ENCODE measurements at places on chromosomes 13 and 19.

GRCh38 chr19:39509233-39509632 lies 5.7 kb upstream of the SELENOV start:
- no peak for DNase-seq

DNA sequence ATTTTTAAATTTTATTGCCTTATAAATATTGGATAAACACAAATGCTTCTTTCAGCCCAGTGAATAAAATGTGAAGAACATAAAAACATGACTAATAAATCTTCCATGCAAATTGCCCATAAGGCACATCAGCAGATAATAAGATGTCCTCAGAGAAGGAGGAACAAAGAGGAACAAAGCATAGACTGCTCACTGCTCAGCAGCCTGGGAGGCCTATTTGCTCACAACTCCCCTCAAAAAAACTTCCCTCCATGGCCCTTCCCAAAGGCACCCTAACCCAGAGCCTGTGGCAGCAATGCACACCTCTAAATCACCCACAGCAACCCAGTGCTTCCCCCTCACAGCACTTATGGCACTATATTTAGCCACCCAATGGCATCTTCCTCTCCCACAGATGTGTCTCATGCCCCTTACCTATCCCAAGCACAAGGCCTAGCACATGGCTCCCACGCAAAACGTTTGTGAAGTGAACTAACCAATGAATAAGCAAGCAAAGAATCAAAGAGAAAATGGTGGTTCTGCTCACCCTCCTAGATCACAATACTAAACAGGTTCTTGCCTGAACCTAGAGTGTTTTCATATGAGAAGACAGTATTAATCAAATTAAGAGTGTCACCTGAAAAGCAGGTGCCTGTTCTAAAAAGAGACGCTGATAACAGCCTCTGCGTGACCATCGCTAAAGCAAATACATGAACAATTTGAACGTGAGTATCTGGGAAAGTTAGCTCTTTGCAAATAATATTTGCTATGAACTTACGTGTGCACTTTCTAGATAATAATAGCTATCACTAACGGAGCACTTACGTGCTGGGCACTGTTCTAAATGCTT lies 96.9 kb downstream of the TBC1D4 start:
- no peak for DNase-seq

GRCh38 chr19:5949792-5950305 lies 28.1 kb downstream of the RANBP3 start:
- no peak for DNase-seq

GRCh38 chr13:104798486-104798885 lies 1732.3 kb upstream of the SLC10A2 start:
- DNase-seq: no peak

DNA sequence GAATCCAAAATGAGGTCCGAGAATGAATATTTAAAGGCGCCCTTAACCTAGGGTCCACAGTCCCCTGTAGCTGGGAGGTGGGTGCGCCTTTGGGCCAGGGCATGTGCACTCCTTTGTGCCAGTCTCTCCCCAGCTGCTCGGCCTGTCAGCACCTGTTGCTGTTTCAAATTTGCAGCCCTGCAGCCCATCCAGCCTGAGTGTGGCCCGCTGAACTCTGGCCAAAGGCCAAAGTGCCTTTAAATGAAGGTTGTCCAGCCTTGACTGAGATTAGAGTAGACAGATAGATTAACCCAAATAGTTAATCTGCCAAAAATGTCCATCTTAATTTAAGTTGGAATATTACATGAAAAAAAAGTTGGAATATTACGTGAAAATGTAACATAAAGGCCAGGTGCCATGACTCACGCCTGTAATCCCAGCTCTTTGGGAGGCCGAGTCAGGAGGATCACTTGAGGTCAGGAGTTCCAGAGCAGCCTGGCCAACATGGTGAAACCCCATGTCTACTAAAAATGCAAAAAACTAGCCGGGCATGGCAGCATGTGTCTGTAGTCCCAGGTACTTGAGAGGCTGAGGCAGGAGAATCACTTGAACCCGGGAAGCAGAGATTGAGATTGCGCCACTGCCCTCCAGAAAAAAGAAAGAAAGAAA lies 25.3 kb downstream of the TPT1 start:
- no peak for DNase-seq

- no peak for DNase-seq
These were observed 254.2 kb downstream of the ITGBL1 start for GRCh38 chr13:101706651-101707050.

GRCh38 chr19:472005-472858 lies 11.4 kb upstream of the SHC2 start:
- DNase-seq: no peak

DNA sequence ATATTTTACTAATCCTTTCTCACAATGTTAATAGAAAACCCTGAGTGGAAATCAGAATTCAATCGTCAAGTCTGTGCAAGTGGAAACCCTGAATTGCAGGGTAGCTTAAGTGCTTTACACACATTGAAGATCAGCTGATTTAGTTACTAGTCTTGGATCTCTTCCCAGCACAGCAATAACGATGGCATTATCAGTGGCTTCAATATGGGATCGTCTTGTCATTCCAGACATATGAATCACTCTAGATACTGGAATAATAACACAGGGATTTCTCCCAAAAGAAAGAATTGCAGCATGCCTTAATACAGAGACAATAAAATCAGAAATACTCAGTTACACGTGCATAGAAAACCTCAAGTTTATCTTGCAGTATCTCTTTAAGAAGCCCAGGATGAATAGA lies 12.6 kb upstream of the METTL21C start:
- no peak for DNase-seq

All from D721Med (cell line).